ENCODE measurements at places on chromosomes 5 and 9.

- peak; percentile 28 for DNase-seq
Observed at GRCh38 chr9:133122935-133123611, 2.0 kb upstream of the RALGDS start.

DNA sequence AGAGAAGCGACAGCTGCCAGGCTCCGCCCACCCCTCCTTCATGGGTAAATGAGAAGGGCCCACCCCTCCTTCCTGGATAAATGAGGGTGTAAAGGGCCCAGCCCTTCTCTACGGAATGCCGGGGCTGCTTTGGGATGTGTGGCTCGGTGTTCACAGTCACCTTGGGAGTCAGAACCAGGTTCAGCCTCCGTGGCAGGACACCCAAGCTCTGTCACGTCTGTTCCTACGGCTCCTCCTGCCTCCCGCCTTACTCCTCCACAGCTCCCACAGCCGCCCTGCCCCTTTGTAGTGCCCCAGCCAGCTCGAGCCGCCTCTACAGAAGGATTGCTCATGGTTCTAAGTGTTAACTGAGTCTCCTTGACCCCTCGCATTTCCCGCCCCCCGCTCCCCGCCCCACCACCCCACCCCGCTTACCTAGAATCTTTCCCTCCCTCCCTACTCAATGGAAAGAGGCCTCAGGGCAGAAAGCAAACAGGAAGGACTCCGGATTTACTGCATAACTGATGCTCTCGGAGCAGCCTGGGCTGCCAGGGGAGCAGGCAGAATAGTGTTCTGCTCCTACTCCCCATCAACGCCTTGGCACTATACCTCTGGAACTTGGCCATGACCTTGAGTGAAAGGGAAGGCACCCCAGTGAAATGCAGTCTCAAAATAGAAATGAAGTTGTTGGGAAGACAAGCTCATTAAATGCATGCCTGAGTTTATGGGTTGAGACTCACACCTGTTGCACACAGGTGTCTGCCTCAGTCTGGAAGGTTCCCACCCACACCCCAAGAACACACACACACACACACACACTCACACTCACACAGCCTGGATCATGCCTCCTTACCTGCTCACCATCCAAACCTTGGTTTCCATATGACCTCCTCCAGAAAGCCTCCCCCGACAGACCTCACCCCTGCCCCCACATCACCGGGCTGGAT, 59.6 kb downstream of the NEURL1B start:
- DNase-seq: no peak

DNA sequence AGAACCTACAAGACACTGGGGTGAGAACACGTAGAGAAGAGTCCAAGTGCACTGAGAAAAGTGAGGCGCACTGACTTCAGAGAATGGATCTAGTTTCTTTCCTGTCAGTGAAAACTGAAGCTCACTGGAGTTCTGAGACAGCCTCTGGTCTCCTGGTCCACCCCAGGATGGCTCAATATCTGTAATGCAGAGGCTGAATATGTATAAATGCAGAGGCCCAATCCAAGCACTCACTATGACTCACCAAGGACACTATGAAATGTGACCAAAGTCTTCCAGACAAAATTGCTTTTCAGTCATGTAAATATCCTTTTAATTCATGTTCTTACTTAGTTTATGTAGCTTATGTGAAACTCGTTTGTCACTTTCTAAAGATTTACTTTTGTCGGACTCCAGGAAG, 53.8 kb downstream of the NFIB start:
- DNase-seq: no peak

- no peak for DNase-seq
Observed at GRCh38 chr5:22109315-22109714, 743.8 kb downstream of the CDH12 start.

GRCh38 chr9:7433508-7434292, 365.9 kb downstream of the DMAC1 start:
- DNase-seq: no peak

DNA sequence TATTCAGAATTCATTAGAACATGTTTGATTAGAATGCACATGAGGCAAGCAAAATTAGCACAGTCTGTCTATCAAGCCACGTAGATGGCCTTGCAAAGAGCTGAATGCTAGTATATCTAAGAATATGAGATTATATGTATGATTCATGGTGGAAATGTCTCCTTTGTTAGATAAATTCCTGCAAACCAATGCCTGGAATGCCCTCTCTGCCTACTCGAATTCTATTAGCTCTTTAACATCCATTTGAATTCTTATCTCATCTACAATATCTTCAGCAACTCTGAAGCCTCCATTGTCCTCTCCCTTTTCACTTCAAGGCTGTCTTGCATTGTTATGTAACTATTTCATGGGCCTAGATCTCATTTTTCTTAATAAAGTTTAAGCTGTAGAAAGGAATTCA, 205.5 kb downstream of the TMC1 start:
- DNase-seq: no peak

DNA sequence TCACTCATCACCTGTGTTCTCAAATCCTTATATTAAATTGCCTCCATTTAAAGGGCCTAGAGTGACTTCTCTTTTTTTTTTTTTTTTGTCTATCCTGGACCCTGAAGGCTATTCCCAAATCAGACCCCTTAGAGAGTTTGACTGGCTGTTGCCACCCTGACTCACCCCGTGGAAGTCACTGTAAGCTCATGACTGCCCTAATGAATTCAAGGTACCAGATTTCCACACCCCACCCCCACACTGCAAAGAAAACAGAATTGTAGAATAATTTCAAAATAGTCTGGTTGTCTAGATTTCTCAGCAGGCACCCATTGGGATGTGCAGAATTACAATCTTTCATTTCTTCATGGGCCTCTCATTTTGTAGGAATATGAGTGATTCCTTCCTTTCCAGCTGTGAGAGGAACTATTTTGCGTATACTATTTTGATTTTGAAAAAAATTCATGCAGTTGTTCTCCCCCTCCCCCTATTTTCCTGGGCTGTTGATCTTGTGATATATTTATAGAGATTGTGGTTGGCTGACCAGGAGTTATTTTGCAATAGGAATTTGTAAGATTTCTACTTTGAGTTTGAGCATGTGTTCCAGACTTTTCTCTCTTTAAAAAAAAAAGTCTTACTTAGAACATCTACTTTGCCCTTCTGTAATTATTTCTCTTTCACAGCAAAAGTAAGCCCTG, 79.1 kb downstream of the ZNF618 start:
- DNase-seq: peak; percentile 89

DNA sequence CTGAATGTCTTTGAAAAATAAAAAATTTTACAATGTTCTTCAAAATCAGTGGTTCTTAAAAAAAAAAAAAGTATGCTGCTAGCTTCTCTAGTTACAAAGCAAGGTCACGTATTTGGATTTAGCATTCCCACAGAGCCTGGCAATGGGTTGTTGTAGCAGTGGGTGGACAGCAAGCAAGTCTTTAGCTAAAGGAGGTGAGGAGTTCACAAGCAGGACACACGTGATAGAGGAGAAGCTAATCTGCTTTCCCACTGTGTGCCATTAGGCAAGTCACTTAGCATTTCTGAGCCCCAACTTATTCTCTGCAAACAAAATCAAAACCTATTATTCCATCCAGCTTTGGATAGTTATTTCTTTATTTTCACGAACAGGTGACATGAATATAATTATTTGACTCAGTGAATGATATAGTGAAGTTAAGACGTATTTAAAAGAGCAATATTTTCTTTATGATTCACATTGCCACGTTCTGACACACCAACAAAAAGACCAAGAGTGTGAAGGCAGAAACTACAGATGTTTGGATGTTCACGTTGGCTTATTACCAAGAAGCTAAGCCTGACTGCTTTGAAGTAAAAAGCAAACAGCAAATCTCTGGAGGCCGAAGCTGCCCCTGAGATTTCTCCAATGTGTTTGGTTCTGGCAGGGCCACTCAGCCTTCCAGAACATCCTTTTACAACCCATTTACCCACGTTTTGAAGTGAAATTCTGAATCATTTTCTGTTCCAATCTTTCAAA, 612.1 kb upstream of the CDH6 start:
- DNase-seq: no peak

GRCh38 chr5:172713113-172713808, 57.7 kb downstream of the DUSP1 start:
- DNase-seq: no peak

All from fibroblast of skin of abdomen (primary cell).